ENCODE measurements at places on chromosomes 3 and 15.

DNA sequence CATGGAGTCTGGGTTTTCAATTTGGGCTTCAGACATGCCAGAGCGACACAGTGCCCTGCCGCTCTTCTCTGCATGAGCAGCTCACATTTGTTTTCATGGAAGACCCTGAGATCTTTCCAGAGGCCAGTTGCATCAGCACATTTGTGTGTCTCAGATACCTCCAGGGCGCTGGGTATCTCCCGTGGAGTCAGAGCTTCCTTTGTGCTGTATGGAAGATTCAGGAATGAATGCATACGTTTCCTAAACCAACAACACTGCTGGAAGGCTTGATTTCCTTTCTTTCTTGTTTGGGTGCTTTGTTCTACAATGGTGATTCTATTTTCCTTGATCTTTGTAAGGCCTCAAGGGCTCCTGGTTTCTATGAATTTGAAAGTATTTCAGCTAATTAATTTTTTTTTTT lies 106.5 kb downstream of the CACNA2D3 start:
- no peak for DNase-seq

GRCh38 chr3:131109156-131109555 lies 82.5 kb downstream of the NEK11 start:
- DNase-seq = peak; percentile 14

DNA sequence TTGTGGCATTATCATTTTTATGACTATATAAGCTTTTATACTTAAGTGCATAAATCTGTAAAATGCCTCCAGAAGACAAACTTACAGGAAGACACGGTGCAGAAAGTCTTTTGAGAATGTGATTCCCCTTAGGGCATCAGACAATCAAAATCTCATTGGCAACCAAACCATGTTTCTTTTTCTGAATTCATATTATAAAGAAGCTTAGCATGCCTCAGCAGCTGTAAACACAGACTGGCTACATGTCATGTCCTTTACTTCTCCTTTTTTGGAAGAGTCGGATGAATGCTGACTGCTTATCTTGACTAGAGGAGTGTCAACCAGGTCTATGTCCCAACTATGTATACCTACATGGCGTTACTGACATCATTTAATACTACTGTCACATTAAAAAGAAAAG lies 150.1 kb downstream of the PLD1 start:
- no peak for DNase-seq

GRCh38 chr15:48777645-48778330 lies 33.1 kb downstream of the CEP152 start:
- no peak for DNase-seq

- peak; percentile 73 for DNase-seq
Measured at GRCh38 chr3:33037471-33037870, 59.5 kb downstream of the GLB1 start.

DNA sequence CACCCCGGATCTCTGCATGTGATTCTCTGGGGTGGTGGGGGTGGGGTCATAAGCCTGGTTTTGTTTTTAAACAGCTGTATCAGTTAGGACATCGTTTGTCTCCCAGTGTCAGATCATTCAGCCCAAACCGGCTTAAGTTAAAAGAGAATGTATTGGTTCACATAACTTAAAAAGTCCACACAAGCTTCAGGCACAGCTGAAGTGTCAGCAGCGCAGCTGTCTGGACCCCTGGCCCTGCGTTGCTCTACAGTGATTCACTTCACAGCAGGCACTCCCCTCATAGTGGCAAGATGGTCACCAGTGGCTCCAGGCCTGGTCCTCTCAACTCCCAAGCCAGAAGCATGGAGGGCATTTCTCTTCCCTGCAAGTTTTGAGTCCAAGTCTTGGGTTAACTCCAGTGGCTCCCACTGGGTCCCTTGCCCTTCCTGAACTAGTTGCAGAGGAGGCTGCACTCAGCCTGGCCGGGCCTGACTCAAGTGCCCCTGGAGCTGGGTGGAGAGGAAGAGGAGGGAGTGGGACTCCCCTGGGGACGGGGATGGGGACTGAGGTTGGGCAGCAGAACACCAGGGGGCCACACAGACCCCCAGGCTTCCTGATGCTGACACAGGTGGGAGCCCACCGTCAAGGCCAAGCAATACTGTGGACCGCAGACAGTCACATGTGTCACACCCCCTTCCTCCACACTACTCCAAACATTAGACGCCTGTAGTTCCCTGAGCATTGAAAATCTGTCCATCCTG lies 28.9 kb upstream of the GP9 start:
- DNase-seq = no peak

DNA sequence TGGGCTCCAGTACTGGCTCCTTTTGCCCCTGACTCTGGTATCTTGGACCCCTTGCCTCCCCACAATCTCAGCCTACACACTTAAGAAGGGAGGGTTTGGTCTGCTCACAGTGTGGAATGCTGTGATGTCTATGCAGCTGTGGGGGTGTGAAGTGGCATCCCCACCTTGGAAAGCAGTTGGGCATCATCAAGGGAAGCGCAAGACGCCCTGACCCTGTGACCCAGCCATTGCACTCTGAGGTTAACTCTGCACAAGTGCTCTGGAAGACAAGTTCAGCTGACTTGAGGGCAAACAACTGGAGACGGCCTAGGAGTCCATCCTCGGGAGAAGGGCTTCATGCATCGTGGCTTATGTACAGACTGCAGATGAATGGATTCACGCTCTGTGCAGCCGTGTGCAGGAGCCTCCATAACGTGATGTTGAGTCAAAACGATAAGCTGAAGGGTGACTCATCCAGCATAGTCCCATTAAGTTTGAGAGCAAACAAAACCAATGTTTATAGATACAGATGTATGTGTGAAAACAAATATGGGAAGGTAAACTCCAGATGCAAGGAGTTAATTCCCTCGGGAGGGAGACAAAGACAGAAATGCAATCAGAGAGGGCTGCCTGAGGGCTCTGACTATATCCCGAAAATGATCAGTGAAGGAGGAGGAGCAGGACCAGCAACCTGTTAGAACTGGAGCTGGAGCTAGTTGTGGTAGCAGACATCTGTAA lies 86.8 kb downstream of the LSM3 start:
- DNase-seq = no peak

GRCh38 chr3:114308830-114309229 lies 15.0 kb downstream of the TIGIT start:
- no peak for DNase-seq

DNA sequence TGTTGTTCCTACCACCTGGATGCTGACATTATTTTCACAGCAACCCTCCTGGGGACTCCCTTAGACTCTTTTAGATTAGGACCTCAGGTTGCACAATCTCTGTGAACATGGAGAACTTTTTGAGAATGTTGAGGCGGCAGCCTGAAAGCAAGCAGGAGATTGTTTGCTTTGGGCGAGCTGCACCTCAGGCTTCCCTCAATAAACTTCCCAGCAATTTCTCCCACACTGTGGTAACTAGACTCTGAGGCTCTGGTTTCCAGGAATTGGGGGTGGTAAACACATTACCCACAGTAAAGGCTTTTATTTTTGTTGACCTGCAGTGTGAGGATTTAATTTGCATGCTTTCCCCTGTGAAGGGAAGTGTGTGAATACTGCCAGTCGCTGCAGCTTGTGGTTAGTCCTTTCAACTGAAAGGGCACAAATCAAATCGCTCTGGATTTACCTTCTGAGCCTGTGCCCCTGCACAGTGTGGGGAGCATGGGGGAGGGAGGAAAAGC lies 35.2 kb upstream of the SIAH2 start:
- DNase-seq = no peak

- DNase-seq = no peak
Measured at GRCh38 chr3:157464321-157464720, 27.7 kb downstream of the PTX3 start.

GRCh38 chr3:191721390-191721861 lies 260.5 kb downstream of the PYDC2 start:
- no peak for DNase-seq

GRCh38 chr3:105826778-105827634 lies 41.8 kb downstream of the CBLB start:
- DNase-seq = peak; percentile 61

- no peak for DNase-seq
Measured at GRCh38 chr3:9980251-9980650, 6.4 kb downstream of the EMC3 start.

DNA sequence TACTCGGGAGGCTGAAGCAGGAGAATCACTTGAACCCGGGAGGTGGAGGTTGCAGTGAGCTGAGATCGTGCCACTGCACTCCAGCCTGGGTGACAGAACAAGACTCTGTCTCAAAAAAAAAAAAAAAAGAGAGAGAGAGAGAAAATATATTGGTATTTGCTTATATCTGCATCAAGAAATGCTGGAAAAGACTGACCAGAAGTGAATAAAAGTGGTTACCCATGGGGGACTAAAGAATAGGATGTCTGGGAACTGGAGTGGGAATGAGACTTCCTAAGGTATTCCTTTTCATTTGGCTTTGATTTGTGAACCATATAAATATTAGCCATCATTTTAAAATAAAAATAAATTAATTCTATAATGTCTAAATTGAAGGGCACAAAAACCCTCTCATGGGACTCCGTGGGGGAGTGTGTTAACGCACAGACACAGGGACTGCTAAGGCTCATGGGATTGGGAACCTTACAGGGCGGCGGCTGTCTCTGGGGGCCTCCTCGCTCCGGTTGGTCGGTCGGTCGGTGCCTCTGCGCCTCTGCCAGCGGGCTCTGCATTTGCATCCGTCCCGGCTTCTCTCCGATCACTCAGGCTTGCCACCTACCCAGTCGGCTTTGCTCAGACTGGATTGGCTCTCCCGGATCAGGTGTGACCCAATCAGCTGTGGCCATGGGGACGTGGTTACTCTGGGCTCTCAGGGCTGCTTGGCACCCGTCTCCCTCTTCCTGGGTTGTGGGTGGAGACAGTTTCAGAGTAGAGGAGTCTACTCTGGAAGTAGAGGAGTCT lies 12.7 kb upstream of the TSPAN3 start:
- DNase-seq = peak; percentile 53

DNA sequence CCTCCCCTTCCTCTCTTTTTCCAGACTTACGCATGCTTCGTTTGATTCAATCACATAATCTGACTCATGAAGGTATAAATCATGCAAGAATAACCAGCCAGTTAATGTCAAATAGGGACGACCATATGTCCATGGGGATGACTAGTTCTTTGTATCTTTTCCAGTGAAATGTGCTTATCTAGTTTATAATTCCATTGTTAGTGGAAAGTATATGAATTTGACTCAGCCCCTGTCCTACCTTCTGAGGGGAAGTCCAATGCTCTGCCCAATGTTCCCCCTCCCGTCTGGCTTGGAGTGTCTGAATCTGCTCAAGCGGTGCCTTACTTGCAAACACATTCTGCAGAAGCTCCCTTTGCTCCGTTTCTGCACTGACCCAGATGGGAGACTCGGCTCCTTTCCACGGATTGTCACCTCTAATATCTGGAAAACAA lies 55.0 kb upstream of the EPHB3 start:
- DNase-seq = no peak

GRCh38 chr3:41089566-41089965 lies 109.7 kb upstream of the CTNNB1 start:
- no peak for DNase-seq

- DNase-seq = peak; percentile 21
Measured at GRCh38 chr3:4310971-4311370, 7.8 kb downstream of the SETMAR start.
